Stimulated activated memory B cell treated with anti-CD40 and anti-IgM and Interleukin-4, amounts not matched to agents 10 μg/mL and 1 μg/mL and 100 μg/mL, for 72 hours (primary cell): ENCODE measurements at places on chromosomes 11 and 22.

DNA sequence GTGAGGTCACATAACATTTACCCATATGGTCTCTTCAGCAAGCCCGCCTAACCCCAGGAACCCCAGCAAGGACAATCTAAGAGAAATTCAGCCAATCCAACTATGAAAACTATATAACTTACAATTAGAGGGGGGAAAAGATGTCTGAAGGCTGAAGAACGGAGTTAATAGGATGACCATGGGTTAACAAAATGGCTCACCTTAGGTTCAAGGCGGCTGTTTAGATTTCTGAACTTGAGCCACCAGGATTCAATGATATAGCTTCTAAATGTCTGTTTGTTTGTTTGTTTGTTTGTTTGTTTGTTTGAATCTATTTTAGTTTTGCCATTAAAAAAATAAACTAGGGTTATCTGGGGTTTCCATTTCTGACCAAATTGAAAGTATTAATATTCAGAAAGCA is 109.8 kb upstream of the ZC3H12C start:
- ATAC-seq: no peak

- ATAC-seq: peak; percentile 16
Measured at GRCh38 chr11:4882543-4882942, 843 bp downstream of the OR51T1 start.

DNA sequence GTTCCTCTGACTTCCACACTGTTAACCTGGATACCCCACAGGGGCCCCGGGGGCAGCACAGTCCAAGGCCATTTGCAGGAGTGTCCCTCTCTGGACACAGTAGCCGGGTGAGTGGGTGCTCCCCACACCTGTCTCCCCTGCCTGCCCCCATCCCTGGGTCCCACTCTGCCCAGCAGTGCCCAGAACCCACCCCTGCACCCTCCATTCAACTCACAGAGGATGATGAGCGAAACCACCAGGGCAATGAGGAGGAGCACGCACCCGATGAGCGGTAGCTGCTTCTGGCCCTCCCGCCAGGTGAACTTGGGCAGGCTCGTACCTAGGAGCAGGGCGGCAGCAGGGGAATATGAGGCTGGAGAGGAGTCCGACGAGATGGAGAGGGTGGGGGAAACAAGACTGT is 12.2 kb downstream of the TMPRSS13 start:
- ATAC-seq: no peak

- ATAC-seq: peak; percentile 71
Measured at GRCh38 chr11:64799623-64800302, 3.3 kb downstream of the MAP4K2 start.

- no peak for ATAC-seq
Measured at GRCh38 chr11:76496174-76496573, 51.4 kb downstream of the EMSY start.

- no peak for ATAC-seq
Measured at GRCh38 chr11:56103210-56103737, at the start of gene OR8H2. TSS of gene OR8H2 (plus strand) at chr11:56103687. CDS start at chr11:56105043, 1,356 bp downstream.

GRCh38 chr11:43497144-43497543 is 138.4 kb downstream of the TTC17 start:
- no peak for ATAC-seq

DNA sequence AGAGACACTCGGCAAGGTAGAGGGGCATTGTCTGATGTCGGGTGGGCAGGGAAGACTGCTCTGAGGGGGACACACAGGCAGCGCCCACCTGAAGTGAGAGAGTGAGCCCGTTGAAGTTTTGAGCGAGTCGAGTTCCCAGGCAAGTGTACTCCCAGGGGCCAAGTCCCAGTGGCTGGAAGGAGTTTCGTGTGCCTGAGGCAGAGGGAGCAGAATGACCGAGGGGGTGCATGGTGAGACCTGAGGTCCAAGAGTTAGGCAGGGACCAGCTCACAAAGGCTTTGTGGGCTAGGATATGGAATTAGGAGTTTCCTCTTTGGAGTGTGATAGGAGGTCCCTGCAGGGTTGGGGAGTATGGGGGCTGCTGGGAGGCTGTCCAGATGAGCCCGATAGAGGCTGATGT is 6.2 kb downstream of the SCN2B start:
- no peak for ATAC-seq

DNA sequence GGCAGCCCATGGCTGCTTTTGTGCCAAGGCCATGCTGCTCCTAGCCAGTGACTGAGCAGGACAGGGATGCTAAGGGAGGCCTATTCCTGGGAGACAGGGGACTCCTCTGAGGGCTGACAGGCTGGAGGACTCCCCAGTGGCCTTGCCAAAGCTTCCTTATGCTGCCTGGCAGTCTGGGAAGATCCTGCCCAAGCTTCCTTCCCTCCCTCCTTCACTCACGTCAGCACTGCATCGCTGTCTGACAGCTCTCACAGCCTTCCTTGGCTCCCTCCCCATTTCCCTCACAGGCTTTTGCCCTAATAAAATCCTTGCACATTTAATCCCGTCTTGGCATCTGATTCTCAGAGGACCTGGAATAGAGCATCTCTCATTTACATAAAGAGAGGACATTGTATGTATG is 26.5 kb downstream of the HTR3A start:
- ATAC-seq: no peak

DNA sequence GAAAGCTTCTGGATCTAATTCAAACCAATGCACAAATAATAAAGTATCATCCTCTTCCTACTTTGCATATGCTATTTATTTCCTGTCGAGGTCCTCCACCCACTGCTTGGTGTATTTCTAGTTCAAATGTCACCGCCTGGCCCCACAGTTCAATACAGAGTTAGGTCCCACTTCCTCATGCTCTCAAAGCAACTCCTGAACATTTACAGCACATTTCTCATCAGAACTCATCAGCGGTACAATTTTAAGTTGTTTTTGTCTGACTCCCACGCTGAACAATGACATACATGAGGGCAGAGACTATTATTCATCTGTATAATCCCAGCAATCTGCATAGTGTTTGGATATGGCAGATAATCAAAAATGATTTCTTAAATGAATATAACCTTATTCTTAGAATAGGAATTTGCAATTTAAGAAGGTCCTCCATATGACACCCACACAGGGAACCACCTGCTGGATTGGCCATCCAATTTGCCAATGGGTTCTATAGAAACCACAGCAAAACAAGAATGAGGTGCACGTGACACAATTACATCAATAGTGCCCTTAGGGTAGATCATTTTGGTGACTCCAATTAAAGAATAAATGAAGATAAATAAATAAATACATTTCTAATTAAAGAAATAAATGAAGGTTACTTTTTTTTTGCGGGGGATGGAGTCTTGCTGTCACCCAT is 54.2 kb downstream of the SLC25A17 start:
- peak; percentile 98 for ATAC-seq

DNA sequence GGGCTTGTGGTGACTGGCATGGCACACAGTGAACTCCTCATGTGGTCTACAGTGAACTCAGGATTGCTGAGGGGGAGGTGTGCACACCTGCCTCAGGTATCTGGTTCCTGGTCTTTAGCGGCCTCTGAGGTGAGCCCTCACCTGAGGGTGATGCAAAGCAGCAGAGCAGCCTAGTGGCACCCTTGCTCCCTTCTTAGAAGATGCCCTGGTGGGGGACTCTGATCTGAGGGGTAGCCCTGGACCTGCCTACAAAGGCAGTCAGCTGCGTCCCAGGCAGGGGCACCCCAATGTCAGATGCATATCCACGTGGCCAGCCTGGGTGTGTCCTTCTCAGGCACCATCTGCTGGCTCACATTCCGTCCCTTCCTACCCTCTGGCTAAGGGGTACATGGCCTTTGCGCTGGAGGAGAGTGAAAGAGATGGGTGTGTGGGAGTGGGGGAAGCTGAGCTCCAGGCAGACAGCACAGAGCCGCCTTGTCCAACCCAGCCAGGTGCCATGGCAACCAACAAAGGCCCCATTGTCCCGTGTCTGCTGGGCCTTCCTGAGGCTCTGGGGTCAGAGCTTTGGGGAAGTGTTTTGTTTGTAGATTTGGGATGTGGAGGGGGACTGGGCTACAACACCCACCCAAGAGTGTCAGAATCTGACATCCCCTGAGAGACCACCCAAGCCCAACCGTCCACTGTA is 5.8 kb downstream of the PLEKHB1 start:
- ATAC-seq: no peak

DNA sequence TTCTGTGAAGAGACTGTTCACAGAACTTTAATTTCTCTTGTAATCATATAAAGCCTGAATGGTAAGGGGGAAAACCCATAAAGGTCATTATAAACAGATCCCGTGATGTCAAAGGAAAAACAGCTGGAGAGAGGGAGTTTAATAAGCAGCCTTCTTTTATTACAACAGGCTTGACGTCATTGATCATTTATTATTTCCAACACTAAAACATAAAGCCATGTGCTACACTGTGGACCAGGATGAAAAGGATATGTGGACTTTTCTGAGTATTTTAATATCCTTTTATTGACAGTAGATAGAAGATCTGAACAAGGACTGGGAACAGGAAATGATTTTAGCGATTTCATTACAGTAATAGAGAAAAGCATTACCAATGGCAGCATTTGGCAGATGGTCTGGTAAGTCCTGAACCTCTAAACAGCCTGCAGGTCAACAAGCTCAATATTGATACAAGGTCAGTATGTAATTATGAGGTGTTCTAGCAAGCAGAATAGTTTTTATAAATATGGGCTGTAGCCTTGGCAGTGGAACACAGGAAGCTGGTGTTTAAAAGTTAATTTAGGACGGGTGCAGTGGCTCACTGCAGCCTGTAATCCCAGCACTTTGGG is 25.1 kb upstream of the TPH1 start:
- no peak for ATAC-seq

DNA sequence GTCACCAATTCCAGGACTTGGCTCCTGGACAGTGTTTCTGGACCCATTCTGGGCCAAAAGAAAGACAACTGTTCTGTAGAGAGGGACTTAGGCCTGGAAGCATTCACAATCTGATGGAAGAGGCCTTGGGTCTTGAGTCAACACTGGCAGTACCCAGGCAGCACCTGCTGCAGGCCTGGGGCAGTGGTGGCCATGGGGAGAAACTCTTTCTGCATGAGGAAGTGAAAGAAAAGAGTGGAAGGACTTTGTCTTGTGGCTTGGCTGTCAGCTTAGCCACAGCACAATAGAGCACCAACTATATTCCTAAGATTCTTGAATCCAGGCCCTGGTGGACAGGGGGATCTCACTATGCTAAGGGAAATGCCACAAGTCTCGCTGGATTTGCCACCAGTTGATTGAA is 70.6 kb downstream of the CTSC start:
- ATAC-seq: no peak

- no peak for ATAC-seq
Measured at GRCh38 chr11:3605771-3606203, 36.0 kb downstream of the ART5 start.

DNA sequence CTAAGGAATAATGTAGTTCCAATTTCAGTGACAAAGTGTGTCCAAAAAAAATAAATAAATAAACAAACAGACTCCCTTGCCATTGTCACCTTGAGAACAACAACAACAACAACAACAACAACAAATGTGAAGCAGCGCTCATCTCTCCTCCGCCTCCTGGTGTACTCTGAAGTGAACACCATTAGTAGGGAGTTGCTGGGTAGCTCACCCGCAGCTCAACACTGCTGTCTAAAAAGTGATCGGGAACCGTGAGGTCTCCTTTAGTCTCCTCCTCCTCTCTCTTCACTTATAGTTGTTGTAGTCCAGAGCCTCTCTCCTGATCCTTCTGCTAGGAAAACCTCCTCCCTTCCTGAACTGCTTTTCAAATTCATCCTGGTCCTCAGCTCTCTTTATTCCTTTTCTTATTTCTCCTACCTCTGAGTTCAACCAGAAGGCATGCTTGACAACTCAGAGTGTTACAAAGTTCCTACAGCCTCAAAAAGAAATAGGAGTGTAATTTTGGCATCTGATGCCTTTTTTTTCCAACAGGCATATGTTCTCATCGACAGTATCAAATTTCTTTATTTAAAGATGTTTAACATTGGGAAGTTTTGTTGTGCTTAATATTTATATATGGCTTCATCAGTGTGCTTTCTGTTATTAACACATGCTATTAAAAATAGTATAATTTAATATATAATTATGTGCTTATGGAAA is 215.1 kb downstream of the PGR start:
- no peak for ATAC-seq

GRCh38 chr11:2869134-2869526 is 16.4 kb downstream of the CDKN1C start:
- ATAC-seq: no peak

DNA sequence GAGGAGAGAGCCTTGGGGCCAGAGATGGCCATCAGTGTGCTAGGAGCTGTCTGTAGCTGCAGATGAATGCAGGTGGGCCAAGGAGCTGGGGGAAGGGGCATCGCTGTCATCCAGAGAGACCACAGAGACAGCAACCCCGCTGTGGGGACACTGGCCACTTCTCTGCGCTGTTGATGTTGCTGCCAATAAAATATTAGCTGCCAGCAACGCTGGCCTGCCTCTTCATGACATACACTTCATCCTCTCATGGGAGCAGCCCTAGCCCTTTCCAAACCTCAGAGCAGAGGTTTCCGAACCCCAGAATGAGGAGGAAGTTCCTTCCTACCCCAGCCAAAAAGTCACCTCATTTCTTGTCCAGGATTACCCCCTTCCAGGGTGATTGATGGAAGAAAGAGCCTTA is 106.2 kb downstream of the PARVA start:
- no peak for ATAC-seq

DNA sequence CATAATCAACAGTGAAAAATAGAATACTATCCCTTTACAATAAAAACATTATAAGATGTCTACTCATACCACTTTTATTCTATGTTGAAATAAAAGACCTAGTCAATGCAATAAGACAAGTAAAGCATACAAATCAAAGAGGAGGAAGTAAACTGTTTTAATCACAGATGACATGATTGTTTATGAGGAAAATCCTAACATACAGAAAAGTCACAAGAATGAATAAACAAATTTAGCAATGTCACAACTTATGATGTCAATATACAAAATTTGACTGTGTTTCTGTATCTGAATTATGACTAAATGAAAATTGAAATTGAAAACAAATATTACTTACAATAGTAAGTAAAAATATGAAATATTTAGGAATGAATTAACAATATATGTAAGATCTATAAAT is 221.9 kb upstream of the GRIA4 start:
- no peak for ATAC-seq

DNA sequence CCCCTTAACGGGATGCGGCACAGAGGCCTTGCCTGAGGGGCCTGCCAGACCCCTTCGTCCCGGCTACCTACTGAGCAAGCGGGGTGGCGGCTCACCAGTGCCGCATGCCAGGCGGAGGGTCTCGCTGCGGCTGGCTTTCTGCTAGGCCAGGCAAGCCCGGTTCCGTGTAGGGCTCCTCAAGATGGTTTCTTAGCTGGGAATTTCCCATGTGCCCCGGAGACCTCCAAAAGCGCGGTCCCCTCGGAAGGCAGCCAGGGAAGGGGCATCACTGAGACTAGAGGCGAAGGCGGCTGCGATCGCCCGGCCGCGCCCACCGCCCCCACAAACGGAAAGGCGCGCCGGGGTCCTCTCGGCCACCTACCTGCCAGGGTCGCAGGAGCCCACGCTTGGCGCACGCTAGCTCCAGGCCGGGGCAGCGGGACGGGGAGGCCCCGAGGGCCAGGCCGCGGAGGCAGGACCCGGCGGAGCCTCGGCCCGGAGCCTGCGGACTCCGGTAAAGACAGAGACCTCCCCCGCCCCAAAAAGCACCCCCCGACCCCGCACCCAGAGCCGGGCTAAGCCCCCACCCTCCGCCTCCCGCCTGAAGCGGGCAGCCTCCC is 23.8 kb downstream of the MICAL3 start:
- ATAC-seq: peak; percentile 1
